Activated CD4-positive, alpha-beta T cell treated with anti-CD3 and anti-CD28 coated beads, Interleukin-2, amount 10 ng/mL, durations not matched to agents 7 days and 5 days (primary cell): ENCODE measurements at places on chromosomes 5 and 9.

- no peak for DNase-seq
Observed at GRCh38 chr5:93252165-93252564, 328.9 kb downstream of the NR2F1-AS1 start.

DNA sequence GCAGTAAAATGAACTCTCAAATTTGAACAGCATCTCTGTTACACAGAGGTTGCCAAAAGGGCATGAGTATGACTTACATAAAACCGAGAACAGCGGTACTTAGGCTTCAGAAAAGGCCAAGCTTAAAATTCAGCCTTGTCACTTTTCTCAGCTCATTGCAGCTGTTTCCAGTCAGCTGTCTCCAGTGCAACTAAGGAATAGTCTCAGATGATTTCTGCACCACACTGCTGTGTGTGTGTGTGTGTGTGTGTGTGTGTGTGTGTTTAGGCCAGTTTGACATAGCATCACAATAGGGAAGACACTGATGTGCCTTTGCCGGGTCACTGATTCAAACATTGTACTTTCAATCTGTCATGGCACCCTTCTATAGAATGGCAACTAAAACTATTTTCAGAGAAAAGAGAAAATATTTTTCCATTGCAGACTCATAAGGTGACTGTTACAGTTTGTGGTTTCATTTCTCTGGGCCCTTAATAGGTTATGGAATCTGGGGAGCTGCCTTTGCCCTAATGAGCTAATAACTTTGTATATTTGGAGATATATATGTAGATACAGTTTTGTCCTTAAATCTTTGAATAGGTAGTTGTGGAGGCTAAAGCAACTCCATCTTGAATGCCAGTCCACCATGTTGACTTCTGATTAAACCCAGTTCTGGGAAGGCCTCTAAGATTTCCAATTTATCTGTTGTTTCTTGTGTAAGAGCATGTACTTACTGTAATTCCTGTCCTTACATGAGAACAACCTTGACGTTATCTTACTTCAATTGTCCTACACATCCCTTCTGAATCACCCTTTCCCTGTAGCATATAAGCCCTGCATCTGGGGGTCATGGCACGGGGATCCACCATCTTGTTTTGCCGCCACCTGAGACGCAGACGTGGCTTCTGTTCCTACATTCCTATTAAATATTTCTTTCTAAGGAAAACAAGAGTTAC, 4.5 kb downstream of the LSM11 start:
- DNase-seq, result no peak

- no peak for DNase-seq
Observed at GRCh38 chr5:180591311-180591887, at the start of gene SCGB3A1. Gene SCGB3A1 (minus strand): TSS chr5:180591499. CDS start chr5:180591462, 37 bp downstream.

- DNase-seq, result no peak
Observed at GRCh38 chr5:168313596-168314204, 22.3 kb downstream of the WWC1 start.

GRCh38 chr9:25418974-25419373, 259.3 kb downstream of the TUSC1 start:
- no peak for DNase-seq

DNA sequence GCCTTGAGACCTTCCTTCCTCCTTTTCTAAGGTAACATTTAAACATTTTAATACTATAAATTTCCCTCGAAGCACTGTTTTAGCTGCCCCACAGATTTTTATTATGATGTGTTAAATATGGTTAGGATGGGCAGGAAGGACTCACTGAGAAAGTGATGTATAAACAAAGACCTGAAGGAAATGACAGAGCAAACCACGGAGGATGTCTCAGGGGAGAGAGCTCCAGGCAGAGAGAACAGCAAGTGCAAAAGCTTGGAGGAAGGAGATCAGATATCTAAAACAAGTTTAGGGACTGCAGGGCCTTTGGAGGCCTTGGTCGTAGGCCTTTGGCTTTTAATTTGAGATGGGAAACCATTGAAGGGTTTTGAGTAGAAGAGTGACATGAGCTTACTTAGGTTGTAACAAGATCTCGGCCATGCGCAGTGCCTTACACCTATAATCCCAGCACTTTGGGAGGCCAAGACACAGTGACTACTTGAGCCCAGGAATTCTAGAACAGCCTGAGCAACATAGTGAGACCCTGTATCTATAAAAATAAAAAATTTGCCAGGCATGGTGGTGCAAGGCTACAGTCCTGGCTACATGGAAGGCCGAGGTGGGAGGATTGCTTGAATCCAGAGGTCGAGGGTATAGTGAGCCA, 35.5 kb upstream of the LRRTM2 start:
- DNase-seq, result no peak
